Fibroblast of upper back skin (primary cell): ENCODE measurements at places on chromosomes 1 and 21.

DNA sequence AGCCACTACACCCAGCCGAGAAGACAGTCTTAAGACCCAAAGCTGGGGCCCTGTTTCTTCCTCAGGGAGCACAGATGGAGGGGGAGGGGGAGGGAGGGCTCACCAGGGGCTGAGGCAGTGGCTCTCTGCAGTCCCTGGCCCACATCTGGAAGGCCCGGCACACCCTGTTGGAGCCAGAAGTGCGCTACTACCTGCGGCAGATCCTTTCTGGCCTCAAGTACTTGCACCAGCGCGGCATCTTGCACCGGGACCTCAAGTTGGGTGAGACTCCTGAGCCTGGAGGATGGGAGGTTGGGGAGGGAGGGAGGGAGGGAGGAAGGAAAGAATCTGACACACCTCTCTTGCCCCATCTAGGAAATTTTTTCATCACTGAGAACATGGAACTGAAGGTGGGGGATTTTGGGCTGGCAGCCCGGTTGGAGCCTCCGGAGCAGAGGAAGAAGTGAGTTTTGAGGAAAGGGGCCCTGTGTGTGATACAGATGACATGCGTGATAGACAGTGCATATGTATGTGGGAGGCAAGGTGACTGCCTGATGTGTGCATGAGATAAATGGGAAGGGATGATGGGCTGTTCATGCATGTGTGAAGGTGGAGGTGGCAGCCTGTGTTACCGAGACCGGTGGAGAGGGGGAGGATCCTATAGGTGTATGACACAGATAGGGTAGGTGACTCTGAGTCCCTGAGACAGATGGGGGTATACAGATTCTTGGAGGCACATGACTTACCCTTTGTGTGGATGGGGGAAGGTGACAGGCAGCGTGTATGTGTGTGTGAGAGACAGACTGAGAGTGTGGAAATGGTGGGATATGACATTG, 1.5 kb downstream of the PLK3 start:
- DNase-seq: no peak

GRCh38 chr1:160451859-160452232, 51.5 kb downstream of the VANGL2 start:
- DNase-seq: no peak

DNA sequence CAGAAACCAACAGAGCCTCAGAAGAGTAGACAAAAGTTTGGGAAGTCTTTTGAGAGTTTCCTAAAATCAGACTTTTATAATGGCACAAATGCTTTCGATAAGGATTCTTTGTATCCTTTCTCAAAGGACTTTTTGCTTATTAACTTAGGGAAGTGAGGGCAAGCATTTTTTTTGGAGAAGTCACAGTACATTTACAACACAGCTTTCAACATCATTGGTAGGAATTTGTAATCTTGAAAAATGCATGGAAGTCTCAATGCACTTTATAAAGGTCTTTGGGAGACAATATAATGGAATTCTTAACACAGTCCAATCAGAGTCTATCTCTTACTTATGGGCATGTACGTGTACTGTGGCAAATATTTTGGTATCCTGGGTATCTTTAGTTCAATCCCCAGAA, 325.8 kb upstream of the NR5A2 start:
- DNase-seq: peak; percentile 25

- no peak for DNase-seq
Observed at GRCh38 chr21:38472412-38473108, 25.7 kb downstream of the ERG start.

DNA sequence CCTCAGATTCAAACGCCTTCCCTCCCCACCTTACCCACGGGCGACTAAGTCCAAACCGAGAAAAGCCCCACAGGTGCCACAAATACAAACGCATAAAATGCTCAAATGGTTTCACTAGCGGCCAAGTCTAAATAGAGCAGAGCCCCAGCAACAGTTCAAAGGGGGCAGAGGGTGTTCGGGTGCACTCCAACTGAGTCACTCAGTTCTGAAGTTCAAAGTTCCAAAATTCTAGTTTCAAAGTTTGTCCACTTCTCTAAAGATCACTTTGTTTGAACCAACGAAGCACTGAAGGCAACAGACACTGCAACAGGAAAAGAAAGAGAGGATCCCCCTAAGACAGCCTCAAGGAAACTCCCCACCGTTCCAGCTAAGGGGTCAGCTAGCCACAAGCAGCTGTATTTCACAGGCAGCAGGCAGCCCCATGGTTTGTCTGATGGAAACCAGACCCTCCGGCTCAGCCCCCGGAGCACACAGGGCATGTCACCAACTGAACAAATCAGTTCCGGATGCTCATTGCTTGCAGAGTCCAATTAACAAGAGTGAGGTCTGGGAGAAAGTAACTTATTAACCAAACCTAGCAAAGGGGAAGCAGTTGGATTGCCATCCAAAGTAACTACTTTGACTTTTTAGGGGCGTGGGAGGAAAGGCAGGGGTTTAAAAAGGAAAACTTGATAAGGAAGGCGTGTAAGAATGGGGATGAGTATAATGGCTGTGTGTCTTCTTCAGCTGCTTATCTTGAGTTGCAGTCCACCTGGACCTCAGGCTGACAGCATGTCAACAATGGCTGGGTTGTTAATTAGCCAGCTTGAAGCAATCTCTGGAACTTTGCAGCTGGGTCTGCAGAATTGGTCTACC, 1423.9 kb upstream of the PRMT6 start:
- DNase-seq: no peak

DNA sequence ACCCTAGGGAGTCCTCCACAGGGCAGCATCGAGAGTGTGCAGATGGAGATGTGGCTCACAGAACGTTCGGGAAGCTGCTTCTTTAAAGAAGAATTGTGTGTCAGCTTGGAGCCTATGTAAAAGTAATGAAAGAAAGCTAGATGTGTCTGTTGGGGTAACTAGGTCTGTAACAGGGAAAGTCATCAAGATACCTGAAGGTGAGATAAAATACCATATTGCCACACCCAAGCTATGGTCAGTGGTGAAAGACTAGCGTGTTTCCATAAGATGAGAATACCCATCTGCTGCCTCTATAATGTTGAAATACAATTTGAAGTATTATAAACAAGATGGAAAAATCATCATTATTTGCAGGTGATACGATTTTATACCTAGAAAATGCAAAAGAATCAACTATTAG, 17.5 kb downstream of the RCAN1 start:
- DNase-seq: no peak

DNA sequence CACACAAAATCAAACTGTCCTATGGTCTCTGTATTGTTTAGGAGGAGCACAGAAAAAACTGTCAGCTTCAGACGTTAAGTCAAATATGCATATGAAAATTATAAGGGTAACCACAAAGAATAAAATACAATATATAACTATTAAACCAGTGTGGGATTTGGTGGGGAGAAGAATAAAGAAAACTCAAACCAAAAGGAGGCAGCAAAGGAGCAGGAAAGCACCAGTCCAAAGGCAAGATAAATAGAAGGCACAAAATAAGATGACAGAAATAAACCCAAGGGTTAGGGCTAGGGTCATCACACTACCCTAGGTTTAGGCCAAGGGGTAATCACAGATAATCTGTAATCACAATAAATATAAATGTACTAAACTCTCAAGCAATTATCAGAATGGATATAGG, 32.8 kb downstream of the DLGAP3 start:
- DNase-seq: no peak

- peak; percentile 64 for DNase-seq
Observed at GRCh38 chr1:224623310-224623714, 7.2 kb downstream of the CNIH3 start.

- DNase-seq: no peak
Observed at GRCh38 chr1:23909412-23909811, 3.8 kb downstream of the CNR2 start.

DNA sequence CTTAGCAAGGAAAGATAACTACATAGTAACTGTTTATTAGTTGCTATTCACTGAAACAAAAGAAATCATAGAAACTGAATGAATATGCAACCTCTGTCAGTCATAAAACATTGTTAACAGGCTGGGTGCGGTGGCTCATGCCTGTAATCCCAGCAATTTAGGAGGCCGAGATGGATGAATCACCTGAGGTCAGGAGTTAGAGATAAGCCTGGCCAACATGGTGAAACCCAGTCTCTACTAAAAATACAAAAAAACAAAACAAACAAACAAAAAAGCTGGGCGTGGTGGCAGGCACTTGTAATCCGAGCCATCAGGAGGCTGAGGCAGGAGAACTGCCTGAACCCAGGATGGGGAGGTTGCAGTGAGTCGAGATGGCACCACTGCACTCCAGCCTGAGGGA, 44.1 kb downstream of the CRB1 start:
- no peak for DNase-seq

DNA sequence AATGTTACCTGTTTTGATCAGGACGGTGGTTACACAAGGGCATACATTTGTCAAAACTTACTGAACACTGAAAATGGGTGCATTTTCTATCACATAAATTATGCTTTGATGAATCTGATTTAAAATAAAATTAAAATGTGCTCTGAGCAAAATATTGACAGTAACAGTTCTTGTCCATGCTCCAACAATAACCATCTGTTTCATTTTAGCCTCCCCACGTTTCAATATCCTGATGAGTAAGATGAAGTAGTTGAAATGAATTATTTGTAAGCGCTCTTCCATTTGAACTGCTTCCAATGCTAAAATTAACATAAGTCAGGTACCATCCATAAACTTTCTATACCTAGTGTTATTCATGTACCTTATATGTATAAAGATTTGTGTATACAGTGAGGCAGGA, 365.4 kb downstream of the LTN1 start:
- DNase-seq: peak; percentile 58

DNA sequence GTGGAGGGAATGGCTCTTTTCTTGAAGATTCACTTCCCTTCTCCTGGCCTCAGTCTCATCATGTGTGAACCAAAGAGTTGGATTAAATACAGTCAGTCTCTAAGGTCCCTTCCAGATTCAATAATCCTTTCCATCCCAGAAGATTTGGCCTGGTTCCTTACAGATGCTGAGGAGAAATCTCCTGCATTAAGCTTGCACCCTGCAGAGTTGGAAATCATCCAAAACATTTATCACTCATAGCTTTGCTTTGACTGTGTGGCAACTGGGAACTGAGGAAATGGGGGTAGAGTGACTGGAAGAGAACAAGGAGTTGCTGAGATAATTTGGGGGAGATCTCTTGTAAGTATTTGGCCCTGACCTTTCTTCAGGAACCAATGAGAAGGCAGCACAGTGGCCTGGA, 220.5 kb upstream of the SGIP1 start:
- peak; percentile 84 for DNase-seq
